GM20000 (cell line): ENCODE measurements at places on chromosomes 5 and 9.

DNA sequence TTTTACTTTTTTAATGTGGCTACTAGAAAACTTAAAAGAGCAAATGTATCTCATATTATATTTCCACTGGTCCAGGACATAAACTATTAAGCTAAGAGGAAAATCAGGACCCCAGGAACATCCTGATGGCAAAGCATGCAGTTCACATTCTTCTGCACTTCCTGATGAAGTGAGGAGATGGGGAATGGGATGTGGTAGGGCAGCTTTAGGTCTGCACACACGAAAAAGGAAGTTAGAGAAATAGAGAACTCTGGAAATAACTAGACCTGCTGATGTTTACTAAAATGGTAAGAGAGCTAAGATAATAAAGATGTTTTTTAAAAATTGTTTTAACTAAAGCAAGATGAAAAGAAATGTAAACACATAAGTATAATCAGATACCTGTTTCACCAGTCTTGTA is 39.7 kb upstream of the NIPBL start:
- DNase-seq = no peak

DNA sequence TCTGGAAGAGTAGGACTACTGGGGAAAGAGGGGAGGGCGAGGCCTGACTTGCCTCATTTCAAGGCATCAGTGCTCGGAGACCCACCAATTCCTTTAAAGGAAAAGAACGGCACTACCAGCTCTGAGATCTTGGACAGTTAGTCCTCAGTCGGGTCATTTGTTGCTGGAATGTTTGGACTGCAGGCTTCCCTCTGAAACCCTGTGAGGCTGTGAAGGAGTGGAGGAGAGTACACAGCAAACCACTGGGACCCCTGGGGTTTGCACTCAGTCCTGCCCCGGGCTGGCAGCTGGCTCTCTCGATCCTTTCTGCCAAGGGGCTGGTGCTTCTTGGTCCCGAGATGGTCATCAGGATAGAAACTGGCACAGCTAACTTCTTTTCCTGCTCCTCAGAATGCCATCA is 194.5 kb downstream of the TRIO start:
- no peak for DNase-seq

DNA sequence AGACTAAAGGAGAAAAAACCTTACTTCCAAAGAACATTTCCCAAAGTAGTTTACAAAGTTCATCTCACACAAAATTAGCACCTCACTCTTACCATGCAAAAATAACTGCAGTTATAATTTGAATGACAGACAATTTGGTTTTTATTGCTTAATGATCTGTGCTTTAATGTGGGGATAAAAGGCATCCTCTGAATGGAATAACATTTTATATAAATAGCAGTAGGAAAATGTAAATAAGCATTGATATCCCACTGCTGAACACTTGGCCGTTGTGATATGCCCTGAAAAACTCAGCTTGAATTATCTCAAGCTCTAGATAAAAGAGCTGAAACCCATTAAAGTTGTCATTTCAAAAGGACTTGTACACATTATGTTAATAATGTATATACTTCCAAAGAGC is 93.2 kb downstream of the OSMR start:
- DNase-seq = no peak

- no peak for DNase-seq
Measured at GRCh38 chr9:2288309-2288708, 273.2 kb downstream of the SMARCA2 start.

GRCh38 chr5:157187046-157187754 is 6.6 kb downstream of the ITK start:
- DNase-seq = no peak

DNA sequence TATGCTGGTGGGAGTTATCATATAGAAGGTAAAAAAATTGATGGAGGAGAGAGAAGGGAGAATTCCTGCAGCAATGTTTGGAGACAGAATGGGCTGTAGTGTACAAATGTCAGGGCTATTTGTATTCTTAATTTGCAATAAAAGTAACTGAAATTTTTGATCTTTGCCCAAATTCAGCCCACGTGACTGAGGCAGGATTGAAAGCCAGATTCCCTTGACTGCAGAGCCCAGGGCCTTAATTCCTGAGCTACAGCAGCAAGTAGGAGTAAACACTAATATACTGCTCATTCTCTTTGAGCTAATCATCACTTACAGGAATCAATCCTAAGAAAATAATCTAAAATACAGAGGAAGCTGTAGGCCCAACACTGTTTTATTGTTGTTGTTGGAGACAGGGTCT is 5.2 kb upstream of the ANXA6 start:
- no peak for DNase-seq

DNA sequence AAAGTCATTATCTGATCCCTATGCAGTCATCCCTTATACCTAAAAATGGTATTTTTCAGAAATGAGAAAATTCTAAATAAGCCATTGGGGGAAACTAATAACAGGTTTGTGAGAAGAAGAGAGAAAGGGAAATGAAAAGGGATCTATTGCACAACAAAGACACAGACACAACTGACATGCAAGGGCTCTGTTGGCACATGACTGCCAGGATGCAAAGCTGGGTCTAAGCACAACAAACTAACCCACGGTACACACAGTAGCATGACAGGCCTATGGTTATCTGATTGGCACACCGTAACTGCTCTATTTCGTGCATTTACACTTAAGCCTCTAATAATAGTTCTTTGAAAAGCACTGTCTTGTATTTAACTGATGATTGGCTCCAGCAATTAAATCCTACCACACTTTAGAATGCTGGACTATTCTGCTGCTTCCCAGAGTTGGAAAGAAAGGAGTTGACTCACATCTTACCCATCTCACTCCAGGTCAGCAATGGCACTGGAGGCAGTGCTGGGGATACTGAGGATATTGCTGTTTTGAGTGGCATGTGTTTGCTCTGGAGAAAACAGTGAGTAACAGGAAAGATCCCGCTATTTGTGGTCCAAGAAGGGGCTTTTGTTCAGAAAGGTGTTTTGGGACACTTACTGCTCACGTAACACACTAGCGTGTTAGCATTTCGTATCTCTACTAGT is 328.3 kb downstream of the GLIS3 start:
- no peak for DNase-seq

DNA sequence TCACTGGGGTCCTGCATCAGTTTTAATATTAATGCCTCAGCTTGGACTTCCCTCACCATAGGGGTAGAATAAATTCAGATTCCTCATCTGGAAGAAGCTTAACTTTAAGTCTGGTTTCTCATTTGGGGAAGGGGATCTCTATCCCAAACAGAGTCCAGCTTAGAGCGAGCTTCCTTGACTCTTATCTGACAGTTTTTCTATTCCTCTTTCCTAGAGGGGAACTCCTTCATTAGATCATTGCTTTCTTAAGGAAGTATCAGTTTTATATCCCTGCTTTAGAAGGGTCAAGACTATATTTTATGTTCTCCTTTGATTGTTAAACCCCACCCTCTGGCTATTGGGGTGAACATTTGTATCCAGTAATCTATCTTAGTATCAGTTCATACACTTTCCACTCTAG is 24.2 kb upstream of the CDC42SE2 start:
- no peak for DNase-seq

GRCh38 chr5:7518947-7519560 is 123.1 kb downstream of the ADCY2 start:
- DNase-seq = no peak

DNA sequence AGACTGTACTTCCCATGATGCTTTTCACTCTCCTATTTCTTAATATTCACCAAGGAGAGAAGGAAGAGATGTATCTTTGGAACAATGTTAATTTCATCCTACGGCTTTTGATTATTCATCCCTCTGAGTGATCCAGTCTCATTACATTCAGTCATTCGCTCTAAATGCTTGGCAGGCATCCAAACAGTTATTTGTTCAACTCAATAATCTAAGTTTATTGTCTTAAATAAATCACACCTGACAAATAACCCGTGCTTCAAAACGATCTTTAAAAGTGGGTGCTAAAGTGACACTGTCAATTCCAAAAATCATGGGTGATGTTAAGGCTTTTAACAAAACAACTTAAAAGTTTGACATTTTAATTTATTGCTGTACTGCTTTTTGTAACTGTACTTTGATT is 233.1 kb downstream of the RASEF start:
- DNase-seq = no peak

DNA sequence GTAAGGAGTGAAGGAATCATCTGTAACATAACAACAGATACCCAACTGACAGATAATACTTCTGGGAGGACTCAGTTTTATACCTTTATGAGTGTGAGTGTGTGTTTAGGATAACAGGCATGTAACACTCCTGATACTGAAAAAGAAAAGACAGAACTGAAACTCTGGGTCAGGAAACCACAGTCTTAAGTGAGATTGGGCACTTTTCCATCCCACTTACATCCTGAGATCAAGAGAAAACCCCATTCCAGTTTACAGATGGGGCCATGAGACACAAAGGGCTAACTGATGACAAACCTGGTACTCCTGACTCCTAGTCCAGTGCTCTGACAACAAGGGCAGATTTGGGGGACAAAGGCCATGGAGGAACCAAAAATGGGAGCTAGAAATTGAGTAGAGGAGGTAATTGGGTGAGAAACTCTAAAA is 18.0 kb downstream of the IL5 start:
- peak; percentile 53 for DNase-seq

DNA sequence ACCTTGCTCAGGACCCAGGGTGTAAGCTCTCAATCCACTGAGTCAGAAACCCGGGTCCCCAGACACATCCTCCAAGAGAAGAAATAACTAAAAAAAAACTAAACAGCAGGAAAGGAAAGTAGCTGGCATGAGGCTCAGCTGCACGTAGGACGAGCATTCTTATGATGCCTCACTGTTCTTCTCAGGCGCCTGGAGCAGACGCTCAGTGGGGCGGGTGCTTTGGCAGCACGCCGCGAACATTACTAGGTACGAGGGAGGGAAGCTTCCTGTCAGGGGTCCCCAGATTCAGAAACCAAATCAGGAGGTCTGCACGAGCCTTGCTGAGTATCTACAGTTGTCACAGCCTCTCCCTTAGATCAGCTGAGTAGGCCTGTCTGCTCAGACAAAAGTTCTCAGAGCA is 85.8 kb downstream of the SECISBP2 start:
- DNase-seq = no peak

GRCh38 chr9:135526089-135526729 is 5.0 kb downstream of the LCN1 start:
- DNase-seq = no peak

GRCh38 chr5:14581891-14582796 is 552 bp downstream of the OTULINL start:
- DNase-seq = peak; percentile 66

- peak; percentile 42 for DNase-seq
Measured at GRCh38 chr5:4862500-4862899, 277.6 kb upstream of the ADAMTS16 start.

- DNase-seq = no peak
Measured at GRCh38 chr5:67019065-67019845, 177.3 kb downstream of the CD180 start.

GRCh38 chr5:73296772-73297171 is 123.8 kb downstream of the TMEM174 start:
- DNase-seq = no peak

GRCh38 chr9:17280350-17281012 is 145.6 kb downstream of the CNTLN start:
- DNase-seq = no peak

- peak; percentile 41 for DNase-seq
Measured at GRCh38 chr5:109247986-109248385, 161.8 kb downstream of the PJA2 start.

- no peak for DNase-seq
Measured at GRCh38 chr9:8876303-8876702, 1076.7 kb upstream of the DMAC1 start.

DNA sequence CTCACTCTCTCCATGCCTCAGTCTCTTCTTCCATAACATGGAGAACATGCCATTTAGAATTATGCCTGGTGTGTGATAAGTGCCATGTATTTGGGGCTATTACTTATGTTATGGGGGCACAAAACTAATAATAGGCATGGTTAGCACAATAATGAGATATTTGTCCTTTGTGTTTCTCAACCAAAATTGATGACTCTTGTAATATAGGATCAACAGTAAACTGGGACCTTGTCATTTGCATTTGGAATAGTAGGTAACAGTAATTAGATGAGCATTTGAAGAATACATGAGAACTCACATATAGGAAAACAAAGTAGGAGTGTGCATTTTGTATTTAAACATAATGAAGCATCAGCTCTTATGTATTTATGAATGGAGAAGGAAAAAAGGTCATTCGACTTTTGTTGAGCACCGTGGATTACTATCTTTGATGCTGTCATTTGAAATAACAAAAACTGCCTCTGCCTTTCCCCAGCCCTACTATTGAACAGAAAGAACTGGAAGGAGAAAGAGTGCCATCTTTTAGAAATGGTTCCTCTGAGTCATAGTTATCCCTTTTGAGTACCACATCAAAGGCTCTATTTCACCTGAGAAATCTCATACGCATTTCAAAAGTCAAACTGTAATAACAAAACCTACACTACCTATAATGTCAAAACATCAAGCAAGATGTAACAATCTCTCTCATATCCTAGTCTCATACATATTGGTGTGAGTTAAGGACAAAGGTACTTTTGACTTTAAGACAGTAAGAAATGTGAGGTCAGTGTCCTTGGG is 655.2 kb downstream of the PDE4D start:
- DNase-seq = peak; percentile 2

DNA sequence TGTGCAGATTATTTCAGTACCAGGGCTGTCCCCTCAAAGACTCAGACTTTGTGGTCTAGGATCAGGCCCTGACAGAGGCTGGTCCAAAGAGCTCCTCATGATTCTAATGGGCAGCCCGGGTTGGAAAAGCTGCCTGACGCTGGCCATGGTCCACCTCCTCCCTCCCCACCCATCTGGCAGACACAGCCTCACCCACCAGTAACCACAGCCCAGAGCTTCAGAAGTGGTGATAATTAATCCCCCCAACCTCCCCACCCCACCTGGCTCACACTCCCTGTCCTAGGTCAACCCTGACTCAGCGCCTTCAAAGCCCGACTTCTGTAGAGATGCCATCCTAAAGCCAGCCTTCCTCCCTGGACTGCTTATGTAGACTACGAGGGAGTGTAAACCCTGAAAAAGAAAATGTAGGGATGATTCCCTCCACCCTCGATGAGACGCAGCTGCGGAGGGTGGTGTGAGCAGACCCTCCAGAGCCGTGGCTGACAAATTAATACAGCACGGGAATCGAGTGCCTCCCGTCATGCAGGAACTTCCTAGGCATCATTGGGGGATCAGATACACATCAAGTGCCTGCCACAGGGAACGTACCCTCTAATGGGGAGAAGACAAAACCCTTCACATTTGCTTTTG is 7.0 kb downstream of the UBE2QL1 start:
- no peak for DNase-seq

GRCh38 chr9:79656169-79656568 is 84.4 kb downstream of the TLE4 start:
- no peak for DNase-seq

DNA sequence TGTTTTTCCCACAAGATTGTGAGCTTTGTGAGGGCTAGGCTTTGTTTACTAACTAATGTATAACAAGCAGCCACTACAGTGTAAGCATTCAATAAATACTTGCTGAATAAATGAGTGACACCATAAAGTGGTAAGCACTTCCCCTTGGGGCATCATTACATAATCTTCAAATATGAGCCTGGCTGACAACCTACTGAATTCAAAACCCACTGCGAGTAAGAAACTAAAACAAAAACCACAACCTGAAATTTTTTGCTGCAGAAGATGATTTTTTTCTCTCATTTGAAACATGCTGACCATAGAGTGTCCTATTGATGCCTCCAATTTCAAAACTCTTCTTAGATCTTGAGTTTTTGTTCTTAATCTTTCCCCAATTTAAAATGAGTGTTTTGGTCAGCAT is 331.3 kb upstream of the CCNG1 start:
- DNase-seq = peak; percentile 12

- no peak for DNase-seq
Measured at GRCh38 chr5:82396871-82397514, 118.8 kb upstream of the RPS23 start.
